Activated CD4-positive, alpha-beta memory T cell treated with anti-CD3 and anti-CD28 coated beads for 36 hours (primary cell): ENCODE measurements at places on chromosomes 4 and X.

- no peak for DNase-seq
These were observed 46.1 kb downstream of the LAS1L start for GRCh38 chrX:65488495-65488894.

- no peak for DNase-seq
These were observed 46.6 kb downstream of the RHOH start for GRCh38 chr4:40243386-40243948.

DNA sequence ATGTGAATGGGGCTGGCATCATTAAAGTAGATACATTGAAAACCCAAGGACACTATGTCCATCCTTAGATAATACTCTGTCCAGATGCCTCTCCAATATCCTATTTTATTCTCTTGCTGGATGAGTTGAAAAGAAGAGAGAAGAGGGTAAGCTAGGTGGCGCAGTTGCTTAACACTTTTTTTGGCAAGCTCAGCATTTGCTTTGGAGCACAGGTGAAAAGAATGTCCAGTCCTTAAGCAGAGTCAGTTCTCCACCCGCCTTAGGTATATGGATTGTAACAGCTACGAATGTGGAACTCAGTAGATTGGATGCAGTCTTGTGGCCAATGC lies 208.4 kb downstream of the NWD2 start:
- DNase-seq, result peak; percentile 55

DNA sequence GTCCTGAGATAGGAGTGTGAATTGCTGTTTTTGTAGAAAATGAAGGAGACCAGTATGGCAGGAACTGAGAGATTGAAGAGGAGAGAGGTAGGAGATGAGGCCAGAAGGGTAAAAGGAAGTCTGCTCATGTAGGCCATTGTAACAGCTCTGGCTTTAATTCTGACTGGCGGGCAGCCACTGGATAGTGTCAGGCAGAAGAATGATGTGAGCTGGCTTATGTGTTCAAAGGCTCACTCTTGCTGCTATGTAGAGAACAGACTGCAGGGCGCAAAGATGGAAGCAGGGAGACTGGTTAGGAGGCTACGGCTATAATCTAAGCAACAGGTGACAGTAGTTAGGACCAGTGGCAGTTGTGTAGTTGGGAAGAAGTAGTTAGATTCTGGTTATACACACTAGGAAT lies 160.2 kb upstream of the FGF13 start:
- no peak for DNase-seq

- DNase-seq, result no peak
These were observed 331 bp downstream of the SETD7 start for GRCh38 chr4:139555705-139556070.

GRCh38 chrX:87517571-87518141 lies at the start of gene KLHL4:
Gene KLHL4 (plus strand): TSS chrX:87517802. CDS start chrX:87517894, 92 bp downstream.
- peak; percentile 7 for DNase-seq

DNA sequence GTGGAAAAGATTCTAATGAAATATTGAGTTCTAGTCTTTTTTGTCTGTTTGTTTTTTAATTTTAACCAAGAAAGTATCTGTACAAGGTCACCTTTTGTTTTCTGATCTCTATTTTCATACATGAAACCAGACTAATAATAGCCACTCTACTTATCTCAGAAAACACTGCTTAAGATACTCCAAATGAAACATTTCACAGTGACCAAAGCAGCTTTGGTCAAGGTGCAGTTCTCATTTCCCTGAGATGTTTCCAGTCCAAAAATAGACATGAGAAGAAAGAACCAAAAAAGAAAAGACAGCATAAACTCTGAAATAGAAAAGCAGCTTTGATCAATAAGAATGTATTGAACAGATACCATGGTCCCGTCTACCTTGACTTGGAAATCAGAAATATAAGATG lies 782.8 kb downstream of the RAB28 start:
- DNase-seq, result no peak

- DNase-seq, result no peak
These were observed 82.7 kb downstream of the ANXA5 start for GRCh38 chr4:121614101-121614500.
